Brain microvascular endothelial cell (primary cell): ENCODE measurements at places on chromosomes 5 and 9.

GRCh38 chr9:132984202-132985070 lies 5.9 kb downstream of the GFI1B start:
- DNase-seq: no peak

DNA sequence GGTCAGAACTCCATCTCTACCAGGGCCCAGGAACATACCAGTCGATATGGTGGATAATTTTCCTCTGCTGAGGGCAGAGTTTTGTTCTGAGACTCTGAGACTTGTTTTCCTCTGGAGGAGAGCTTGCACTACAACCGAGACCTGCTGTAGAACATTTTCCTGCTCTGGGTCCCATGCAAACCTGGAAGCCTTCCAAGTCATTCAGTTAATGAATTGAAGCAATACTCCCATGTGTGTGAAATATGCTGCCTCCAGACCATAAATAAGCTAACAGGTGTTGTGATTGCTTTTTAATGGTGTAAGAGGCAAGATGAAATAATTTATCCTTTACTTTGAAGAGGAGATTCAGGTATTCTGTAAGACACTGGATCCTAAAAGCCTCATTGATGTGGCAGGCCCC lies 372.8 kb downstream of the TMEM167A start:
- DNase-seq: no peak

DNA sequence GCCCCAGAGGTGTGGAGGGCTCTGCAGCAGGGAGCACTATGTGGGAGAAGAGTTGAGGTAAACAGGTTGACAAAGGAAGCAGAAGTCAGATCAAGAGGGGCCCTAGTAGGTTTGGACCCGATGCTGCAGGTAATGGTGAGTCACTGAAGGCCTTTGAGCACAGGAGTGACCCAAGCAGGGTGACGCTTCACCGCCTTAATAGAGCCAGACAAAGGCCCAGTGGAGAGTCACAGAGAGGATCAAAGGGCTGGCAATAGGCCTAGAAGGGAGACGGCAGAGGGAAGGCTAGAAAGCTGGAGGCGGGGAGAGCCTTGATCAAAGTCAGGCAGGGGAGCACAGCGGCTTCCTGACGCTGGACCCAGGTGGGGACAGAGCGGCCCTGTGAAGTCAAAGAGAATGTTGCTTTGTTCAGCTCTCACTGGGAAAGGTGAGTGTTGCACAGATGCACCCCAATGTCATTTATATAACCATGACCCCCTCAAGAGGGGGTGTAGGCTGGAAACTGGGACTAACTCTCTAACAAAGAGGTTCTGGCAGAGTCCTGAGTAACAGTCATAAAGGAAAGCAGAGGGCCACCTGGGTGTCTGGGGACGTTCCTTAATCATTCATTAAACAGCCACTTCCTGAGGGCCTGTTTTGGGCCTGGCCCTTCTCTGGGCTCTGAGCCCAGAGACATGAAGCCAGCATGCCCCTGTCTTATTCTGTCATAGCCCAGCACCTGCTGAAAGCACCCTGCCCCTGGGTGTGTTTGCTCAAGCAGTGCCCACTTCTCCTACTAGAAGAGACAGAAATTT lies 9.8 kb upstream of the CPLX2 start:
- DNase-seq: no peak

DNA sequence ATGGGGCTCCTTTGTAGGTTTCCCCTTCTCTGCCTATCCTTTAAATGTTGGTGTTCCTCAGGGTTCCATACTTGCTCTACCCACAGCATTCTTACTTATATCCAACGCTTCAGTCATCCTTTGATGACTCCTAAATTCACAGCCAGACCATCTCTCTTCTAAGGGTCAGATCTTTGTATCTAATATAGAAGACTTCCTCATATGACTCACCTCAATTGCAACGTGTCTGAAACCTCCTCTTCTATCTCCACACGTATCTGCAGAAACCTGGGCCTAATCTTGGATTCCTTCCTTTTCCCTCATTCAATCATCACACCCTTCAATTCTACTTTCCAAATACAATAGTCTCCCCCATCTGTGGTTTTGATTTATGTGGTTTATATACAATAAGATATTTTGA lies 68.3 kb downstream of the HMGCR start:
- DNase-seq: peak; percentile 9

GRCh38 chr5:169615561-169615960 lies 21.5 kb upstream of the DOCK2 start:
- no peak for DNase-seq

DNA sequence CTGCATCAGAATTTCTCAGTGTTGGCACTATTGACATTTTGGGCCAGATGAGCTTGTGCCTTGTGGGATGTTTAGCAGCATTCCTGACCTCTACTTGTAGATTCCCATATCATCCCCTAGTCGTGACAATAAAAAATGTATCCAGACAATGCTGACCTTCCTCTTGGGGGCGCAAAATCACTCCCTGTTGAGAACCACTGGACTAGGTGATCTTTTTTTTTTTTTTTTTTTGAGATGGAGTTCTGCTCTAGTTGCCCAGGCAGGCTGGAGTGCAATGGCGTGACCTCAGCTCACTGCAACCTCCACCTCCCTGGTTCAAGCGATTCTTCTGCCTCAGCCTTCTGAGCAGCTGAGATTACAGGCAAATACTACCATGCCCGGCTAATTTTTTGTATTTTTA lies 22.6 kb downstream of the STXBP1 start:
- no peak for DNase-seq

DNA sequence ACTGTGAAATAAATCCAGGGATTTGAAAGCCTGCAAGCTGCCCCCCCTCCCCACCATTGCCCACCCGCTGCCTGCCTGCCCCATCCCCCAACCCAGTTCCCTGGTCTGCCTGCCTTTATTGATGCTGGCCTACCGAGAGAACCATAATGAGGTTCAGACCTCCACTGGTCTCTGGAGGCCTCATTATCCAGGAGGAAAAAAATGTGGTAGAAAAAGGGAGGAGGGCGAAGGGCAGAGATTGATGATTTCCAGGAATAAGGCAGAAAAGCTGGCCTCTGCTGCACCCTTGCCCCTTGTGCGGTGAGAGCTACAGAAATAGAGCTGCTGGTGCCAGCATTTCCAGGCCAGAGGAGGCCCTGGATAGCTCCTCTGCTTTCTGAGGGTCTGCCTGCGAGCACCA lies 216.1 kb downstream of the PAPPA start:
- no peak for DNase-seq

- DNase-seq: no peak
Observed at GRCh38 chr5:115531787-115532367, 12.7 kb downstream of the FEM1C start.

DNA sequence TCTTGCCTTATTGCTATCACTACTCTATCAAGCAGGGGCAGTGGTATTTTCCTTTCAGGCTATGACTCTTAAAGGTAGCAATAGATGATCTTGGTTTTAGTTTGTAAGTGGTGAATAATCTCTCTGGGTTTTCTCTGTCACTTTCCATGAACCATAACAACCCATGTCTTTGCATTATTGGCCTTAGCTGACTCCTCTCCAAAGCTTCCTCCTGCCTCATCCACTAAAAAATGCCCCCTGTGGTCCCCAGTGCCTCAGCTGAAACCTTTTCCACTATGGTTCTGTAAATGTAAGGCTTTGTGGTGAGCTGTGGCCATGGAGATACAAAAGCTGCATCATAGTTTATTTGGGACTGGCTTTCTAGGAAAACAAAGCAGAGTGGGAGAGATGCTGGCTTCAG lies 128.8 kb downstream of the GPBP1 start:
- DNase-seq: peak; percentile 84

- DNase-seq: no peak
Observed at GRCh38 chr5:35477911-35478310, 139.8 kb upstream of the SPEF2 start.

DNA sequence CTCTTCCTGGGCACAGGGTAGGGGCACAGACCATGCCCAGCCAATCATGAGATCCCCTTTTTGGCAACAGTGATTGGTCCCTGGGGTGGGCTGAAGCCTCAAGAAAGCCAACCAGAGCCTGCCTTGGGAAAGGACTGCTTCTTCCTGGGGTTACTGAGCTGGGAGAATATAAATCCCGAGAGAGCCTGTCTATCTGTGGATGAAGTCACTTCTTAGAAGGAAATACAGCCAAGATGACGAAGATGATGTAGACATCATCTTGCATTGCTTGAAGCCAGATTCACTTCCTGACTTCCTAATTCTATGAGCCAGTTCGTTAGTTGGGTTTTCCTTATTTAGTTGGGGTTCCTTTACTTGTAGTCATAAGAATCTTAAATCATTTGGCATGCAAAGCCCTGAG lies 50.1 kb upstream of the PWWP2A start:
- DNase-seq: peak; percentile 94

DNA sequence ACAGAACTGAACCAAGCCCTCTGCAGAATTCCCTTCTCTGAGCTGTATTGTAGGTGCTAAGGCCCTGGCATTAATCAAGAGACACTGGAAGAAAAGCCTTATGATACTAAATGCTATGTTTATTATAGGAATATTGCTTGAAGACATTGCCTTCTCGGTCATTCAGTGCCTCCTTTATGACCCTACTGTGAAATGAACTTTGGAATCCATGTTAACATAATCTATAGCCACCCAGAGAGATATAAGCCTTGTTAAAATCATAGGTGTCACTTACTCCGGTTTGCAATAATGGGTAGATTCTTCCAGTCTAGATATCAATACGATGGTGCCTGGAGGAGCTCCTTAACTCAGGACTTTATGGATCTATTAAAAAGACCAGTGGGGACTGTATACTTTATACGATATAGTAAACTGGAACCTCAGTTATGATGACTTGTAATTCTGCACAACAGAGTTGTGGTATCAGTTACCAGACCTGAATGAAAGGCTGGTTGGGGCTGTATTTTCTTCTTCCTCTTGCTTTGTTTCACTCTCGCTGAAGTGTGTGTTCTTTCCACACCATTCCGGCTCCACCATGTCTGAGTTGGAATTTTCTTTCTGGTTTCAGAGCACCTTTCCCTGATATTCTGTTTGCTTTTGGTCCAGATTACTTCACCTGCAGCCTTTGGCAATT lies 154.5 kb downstream of the DROSHA start:
- DNase-seq: no peak

DNA sequence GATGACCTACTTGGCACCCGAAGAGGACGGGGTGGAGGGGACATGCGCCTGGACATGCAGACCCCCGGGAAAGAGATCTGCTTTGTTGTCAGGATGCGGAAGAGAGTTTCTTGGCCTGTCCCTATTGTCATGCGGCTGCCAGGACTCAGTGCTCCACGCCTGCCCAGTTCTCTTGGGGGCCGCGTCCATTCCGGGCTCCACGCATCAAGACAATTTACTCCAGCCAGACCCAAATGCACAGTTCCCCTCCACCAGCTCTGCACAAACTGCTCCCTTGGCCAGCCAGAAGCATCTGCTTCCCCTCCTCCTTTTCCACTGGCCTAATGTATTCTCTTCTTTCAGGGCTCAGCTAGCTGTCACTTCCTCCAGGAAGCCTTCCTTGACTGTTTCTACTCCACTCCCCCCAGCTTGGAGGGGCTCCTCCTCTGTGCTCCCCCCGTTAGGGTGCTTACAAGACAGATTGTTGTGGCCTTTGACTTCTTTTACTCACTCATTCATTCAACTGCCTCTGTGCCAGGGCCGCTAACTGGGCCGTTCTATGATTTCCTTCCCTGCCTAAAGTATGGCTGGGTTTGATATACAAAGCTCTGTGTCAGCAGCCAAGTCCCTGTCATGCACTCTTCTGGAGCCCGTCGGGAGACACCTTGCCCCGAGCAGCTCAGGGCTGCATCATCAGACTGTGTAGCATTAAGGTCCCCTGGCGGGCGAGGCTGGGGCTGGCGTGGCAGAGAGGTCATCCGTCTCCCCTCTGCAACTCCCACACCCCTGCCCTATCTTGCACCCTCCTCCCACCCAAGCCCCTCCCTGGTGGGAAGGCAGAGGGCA lies 6.6 kb downstream of the FIBCD1 start:
- DNase-seq: no peak

DNA sequence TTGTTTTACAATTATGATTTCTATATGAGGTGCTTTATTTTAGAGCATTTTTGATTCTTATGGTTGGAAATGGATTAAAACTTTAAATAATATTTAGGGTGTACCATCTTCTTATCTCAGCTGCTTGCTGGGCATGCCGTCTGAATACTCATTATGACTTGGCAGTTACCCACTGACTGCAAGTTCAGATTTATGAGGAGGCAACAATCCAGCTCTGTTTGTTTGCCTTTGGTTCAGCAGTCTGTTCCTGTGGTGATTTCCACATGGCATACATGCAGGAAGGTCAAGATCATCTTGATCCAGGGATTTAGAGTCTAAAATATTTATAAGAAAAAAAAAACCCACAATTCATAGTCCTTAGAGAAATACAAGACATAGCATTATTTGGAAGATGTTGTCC lies 1254.5 kb upstream of the NUDT12 start:
- no peak for DNase-seq

DNA sequence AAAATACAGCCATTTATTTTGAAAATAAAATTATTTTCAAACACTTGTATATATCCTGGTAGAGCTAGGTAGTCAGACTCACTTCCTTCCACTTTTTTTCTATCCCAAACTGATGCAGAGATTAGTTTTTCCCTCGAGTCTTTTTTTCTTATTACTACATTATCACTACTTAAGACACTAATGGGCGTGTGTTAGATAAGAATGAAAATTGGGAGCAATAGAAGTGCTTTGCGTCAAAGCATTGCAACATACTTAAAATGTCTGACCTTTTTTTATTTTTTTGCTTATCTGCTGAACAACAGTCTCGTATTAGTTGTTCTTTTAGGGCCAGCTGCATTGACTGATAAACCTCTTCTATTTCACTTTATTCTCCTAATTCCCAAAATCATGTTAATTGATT lies 1278.7 kb downstream of the CDH12 start:
- DNase-seq: no peak

GRCh38 chr5:113825176-113825575 lies 311.7 kb downstream of the YTHDC2 start:
- DNase-seq: no peak

DNA sequence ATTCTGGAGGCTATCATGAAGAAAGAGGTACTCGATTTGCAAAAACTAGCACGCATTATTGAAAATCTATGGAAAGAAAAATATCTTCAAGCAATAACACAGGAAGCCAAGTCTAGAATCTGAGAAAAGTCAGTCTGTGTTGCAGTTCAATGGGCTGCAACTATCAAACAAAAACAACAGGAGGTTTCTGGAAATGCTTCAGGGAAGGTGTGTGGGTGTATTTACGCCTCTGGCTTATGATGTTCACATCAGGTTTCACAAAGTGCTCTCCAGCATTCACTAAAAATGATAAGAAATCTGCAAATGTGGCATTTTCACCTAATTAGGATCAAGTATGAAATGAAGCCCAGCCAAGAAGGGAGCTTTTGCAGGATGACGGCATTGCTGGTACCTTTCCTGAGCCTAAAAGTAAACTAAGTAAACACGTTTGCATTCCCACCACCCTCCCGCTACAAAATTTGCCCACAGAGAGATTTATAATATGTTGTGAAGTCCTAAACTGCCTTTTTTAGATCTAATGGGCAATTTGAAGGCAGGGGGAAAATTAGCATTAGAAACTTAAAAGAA lies 146.4 kb downstream of the GABRB2 start:
- DNase-seq: no peak

- no peak for DNase-seq
Observed at GRCh38 chr9:78407636-78408312, 110.8 kb downstream of the PSAT1 start.

- no peak for DNase-seq
Observed at GRCh38 chr9:72950875-72951442, 1.9 kb downstream of the ALDH1A1 start.
